Activated CD4-positive, CD25-positive, alpha-beta regulatory T cell treated with anti-CD3 and anti-CD28 coated beads, Interleukin-2, amount 50 U/mL, for 16 hours (primary cell): ENCODE measurements at places on chromosomes 3 and 15.

- DNase-seq = no peak
Measured at GRCh38 chr3:188021041-188021440, 132.9 kb upstream of the LPP start.

DNA sequence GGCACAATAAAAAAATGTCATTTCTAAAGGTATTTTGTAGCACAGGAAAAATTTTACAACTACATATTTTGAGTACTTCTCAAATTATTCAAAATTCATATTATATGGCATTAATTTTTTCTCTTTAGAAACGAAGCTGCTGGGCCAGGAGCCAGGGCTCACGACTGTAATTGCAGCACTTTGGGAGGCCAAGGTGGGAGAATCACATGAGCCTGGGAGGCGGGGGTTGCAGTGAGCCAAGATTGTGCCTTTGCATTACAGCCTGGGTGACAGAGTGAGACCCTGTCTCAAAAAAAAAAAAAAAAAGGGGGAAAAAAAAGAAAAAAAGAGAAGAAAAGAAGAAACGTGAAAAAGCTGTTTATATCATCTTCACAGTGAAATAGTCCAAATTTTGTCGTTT, 62.0 kb downstream of the CADM2 start:
- no peak for DNase-seq

DNA sequence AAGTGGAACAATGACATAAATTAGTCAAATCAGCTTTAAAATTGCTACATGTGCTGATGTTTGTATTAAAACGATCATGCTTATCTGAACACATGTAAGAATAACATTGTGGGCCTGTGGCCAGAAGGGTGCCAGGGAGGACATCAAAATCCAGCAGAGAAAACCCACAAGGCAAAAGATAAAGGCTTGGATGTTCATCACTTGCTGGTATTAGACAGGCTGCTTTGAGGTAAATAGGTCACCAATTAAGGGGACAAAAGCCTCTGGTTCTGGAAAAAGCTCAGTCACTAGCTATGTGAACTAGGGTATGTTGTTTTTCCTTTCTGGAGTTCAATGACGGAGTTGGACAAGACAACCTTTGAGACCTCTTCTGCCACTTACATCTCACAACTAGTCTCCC, 74.4 kb upstream of the TMEM108 start:
- DNase-seq = no peak

DNA sequence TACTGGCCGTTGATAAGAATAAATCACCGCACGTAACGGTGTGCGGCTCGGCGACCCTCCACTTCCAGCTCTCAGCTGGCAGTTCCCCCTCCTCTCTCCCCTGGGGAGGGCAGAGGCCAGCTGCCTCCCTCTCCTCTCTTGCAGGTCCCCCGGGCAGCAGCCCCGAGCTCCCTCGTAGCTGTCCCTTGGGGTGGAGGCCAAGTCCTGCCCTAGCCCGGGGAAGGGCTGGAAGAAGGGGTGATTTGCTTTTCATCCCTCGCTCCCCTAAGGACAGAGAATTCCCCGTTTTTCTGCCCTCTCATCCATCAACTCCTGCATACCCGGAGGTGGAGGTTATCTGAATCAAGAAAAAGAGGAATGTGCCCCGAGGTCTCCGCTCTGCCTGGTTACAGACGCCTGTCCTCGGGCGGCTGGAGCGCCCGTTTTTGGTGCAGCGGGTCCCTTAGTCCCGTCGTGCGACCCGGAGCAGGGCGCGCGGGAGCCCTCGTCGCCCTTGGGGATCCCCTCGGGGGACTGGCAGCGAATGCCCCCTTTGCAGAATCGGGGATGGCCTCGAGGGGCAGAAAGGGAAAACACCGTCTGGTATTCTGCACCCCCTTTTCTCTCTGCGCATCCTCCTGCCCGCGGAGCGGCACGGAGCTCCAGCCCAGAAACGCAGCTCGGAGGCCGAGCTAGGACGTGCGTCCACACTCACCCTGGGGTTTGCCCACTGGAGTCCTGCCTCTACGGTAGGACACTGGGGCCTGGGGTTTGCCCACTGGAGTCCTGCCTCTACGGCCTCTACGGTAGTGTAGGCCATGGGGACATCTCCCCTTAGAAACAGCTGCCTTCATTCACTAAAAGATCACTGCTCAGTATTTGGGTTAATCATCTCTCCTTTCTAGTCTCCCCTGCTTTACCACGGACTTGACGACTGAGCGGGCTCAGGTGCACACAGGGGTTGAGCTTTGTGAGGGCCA, 2.2 kb downstream of the PTPRG start:
- no peak for DNase-seq

DNA sequence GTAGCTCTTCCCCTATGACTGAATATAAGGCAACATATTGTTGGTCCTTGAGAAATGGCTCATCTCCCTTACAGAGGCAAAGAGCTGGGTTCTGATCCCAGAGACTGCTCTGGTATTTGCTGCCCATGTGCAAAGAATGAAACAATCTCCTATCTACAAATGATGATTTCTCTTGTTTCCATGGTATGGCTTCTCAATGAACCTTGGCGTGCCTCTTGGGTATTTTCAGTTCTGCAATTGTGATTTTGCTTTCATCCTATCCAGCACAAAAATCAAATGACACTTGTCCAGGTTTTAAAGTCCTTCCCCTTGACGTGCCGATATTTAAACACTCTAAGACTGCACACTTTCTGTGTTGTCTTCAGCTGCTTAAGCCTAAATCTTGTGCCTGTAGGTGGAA, 109.8 kb upstream of the NR2F2 start:
- DNase-seq = no peak

GRCh38 chr3:186417791-186418190, 55.8 kb upstream of the DGKG start:
- no peak for DNase-seq

GRCh38 chr3:132641837-132642538, 17.6 kb downstream of the ACAD11 start:
- DNase-seq = no peak

GRCh38 chr3:100875239-100875638, 118.0 kb downstream of the ABI3BP start:
- no peak for DNase-seq

DNA sequence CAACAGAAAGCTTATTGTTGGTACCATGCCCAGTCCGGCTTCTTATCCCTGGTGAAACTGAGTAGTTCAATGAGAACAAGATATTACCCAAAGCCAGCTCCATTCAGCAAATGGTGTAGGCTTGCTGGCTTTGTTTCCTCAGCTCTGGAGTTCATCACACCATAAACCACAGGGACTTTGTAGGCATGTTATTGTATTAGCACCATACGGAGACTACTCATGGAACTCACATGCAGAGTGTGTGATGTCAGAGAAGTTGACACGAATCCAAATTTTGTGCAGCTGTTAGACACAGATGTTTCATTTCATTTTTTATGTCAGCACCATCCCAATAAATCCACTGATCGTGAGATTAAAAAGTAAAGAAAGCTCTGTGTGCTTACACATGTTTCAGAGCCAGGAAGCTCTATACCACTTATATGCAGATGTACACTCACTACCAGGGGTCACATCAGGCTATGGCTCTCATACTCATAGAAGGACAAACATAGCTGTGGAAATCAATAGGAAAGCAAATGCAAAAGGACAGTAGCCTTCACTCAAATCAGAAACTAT, 63.4 kb upstream of the LEKR1 start:
- no peak for DNase-seq

DNA sequence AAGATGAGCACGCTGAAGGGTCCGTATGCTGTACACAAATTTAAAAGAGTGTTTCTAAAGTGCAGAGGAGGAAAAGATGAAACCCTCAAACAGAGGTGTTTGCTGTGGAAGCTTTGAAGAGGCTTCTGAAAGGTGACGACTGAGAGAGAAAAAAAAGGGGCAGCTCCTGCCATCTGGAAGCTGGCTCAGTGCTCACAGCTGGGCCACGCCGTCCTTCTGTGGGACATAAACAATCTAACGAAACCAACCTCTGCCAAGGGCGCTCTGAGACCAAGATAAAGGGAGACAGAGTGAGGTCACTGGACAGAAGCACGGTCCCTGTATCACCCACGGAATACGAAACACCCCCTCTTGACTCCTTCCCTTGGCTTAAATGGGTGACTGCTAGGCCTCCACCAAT, 96.3 kb upstream of the SLC6A6 start:
- no peak for DNase-seq

- no peak for DNase-seq
Measured at GRCh38 chr3:23961066-23961465, 16.0 kb downstream of the NR1D2 start.

GRCh38 chr3:38636881-38637280, 12.6 kb downstream of the SCN5A start:
- DNase-seq = no peak

GRCh38 chr15:68584756-68585573, 6.2 kb downstream of the CORO2B start:
- no peak for DNase-seq

DNA sequence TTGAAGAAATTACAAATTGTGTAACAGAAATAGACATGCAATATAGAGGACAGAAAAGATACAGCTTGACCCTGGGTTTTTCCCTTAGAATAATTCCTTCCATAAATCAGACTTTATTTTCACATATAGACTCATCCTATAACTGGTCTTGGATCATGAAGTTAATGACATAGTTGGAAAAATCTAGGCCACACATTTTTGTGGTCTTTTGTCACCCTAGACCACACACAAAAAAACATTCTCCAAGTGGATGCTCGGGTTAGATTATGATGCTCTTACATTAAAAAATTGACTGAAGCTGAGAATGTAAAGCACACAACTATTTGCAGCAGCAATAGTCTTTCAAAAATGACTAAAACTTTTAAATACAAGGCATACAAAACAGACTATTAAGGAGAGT, 7.5 kb upstream of the PLA2G4D start:
- no peak for DNase-seq

DNA sequence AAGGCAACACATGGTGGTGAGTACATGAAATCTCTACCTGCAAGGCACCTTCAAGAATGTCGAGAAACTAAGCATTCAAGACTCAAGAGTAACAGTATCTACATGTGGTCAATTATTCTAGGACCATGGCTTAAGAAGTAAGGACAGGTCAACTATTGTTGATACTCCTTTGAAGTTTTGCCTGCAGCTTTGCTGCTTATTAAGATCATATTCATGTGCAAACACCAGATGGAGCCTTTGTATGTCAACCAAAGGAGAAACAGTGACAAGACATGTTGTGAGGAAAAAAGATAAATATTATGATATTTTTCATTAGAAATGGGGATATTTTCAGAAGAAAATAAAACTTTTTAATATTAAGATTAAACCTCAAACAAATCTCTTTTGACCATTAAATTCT, 52.3 kb upstream of the FGF7 start:
- DNase-seq = no peak

GRCh38 chr3:48232232-48232631, 8.7 kb upstream of the ZNF589 start:
- no peak for DNase-seq

- no peak for DNase-seq
Measured at GRCh38 chr3:192980632-192981031, 63.0 kb upstream of the MB21D2 start.

DNA sequence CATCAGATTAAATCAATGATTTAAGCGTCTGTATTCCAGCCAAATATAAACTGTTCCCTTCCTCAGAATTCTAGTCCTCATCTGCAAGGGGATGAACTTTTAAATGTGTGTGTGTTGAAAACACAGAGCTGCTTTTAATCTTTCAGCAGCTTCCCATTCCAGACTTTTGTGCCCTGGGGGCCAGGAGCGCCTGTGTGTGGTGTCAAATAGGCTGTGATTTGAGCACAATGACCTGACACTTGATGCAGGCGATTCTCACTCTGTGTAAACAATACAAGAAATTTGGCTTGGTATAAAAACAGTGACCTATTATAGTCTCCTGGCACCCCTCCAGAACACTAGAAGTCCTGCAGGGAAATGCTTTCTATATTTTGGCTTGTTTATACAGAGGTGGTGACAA, 274.6 kb upstream of the ROPN1 start:
- DNase-seq = no peak

DNA sequence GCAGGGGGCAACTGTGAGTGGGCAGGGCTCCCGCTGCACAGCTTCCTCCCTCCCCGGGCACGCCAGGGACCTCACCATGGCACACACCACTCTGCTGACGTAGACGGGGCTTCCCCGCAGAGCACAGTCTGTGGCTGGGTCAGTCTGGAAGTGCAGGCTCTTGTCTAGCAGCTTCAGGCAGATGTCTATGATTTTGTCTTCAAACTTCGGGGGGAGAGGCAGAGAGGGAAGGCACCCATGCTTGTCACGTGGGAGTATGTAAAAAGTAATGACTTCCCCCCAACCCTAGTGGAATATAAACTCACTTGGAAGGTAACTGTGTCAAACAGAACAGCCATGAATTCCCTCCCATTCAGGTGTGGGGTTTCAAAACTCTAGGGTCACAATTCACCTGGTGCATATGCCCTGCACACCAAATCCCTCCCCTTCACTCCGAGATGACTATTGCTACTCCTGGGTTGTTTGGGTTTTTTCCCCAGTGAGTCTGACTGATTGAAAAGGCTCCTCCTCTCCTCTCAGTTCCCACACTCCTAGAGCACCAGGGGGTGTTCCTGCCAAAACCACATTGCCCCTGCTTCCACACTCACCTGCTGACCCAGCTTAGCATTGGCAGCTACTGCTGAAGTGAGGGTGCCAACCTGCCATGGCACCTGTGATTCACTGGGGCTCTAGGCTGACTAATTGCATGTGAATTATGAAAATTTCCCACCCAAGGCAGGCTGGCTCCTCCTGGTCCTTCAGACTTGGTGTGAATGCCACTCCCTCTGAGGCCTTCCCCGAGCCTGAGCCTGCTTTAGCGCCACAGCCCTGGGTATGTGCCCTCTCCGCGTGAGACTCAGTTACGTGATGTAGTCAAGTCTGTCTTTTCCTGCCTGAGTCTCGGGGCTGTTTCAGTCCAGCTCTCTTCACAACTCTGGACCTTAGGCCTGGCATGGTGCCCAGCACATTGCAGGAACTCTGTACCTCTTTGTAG, 13.0 kb downstream of the TGM5 start:
- DNase-seq = no peak

DNA sequence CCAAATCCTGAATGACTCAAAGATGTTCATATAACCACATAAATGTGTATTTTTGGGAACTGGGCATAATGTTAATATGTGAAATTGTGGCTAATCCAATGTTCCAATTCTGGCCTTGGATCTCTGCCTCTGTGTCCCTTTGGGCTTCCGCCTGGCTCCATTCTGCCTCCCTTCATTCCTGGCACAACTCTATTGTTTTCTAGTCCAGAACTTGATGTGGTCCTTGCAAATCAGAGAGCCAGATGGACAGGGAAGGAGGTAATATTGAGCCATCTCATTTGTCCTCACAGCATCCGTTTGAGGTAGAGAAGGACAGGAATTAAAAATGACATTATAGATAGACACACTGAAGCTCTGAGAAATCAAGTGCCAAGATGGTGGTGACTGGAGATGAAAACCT, 355.7 kb upstream of the TBL1XR1 start:
- no peak for DNase-seq

GRCh38 chr3:31670136-31670535, 137.4 kb downstream of the STT3B start:
- no peak for DNase-seq

DNA sequence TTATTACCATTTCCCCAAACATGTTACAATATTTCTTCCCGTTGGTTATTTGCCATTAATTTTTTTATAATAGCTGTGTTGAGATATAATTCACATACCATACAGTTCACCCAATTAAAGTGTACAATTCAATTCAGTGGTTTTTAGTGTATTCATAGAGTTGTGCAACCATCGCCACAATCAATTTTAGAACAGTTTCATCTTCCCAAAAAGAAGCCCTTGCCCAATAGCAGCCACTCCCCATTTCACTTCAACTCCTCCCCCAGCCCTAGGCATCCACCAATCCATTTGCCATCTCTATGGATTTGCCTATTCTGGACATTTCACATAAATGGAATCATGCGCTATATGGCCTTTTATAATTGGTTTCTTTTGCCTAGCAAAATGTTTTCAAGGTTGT, 225.1 kb downstream of the EPHB1 start:
- DNase-seq = no peak

GRCh38 chr3:45437383-45437782, 49.0 kb downstream of the LARS2 start:
- DNase-seq = no peak
